Urothelium cell line (cell line): ENCODE measurements at places on chromosomes 13 and 19.
A peak's percentile ranks its signal among the peaks of the same experiment; 100 is the strongest.

- DNase-seq = no peak
These were observed 5.5 kb upstream of the METTL21C start for GRCh38 chr13:102700088-102701031.

GRCh38 chr13:20544201-20544923 is 18.7 kb upstream of the CRYL1 start:
- DNase-seq = no peak

DNA sequence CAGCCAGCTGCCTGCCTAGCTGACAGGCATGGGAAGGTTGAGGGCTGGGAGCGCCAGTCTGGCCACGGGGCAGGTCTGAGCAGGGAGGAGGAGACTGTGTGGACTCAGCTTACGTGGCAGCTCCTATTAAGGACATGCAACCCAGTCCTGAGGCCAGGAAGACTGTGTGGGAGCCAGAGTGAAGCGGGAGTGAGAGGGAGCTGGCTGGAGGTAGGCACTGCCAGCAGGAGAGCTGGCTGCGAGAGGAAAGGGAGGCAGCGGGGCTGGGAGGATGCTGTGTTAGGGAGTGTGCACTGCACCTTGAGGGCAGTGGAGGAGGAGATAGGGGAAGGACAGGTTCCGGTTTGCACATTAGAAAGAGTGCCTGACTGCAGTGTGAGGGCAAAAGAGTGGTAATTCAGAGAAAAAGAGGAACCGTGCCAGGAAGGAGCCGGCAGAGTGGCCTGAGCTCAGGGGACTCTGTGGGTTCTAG is 99.2 kb downstream of the SLC7A1 start:
- no peak for DNase-seq

- DNase-seq = peak; percentile 58
These were observed 6.3 kb downstream of the MAMSTR start for GRCh38 chr19:48713041-48713863.

GRCh38 chr13:24997367-24997967 is 98.5 kb upstream of the PABPC3 start:
- DNase-seq = no peak

DNA sequence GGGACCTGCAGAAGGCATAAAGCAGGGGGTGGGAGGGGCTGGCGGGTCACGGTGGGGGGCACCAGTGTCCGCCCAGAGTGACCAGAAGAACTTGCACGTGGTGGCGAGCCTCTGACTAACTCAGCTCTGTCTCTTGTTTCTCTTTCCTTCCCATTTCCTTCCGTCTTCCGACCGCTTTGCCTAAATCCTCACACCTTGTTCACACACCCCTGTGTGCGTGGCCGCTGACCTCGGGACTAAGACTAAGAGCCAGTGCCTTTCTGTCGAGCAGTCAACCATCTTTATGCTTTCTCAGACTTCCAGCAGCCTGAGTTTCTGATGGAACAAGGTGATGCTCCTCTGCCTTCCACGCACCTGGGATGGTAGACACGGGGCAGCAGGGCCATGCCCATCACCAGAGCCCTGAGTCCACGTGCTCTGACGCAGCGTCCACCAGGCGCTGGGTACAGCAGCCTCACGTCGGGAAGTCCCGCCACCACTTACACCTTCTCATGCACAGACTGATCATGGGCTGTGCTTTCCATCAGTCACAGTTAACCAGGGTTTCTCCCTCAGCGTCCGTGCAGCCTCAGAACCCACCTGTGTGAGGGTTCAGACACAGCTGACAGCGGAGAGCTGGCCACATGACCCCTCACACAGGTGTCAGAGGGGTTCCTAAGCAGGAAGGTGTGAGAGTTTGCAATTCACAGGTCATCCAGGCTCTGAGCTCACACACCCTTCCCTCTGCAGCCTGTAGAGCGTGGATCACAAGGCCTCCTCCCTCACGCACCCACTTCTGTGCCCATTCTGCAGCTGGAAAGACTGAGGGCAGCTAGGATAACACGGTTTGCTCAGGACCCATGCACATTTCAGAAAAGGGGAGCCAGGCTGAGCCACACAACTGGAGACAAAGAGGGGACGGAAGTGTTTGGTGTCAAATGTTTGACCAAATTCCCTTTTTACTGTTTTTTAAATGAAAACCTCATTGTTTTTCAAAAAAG is 90.7 kb upstream of the MCF2L start:
- no peak for DNase-seq

- DNase-seq = no peak
These were observed 8.8 kb downstream of the PPP1R13L start for GRCh38 chr19:45395821-45396617.

- no peak for DNase-seq
These were observed 23.2 kb downstream of the SH3GL1 start for GRCh38 chr19:4376991-4377781.

- DNase-seq = no peak
These were observed 3.2 kb downstream of the REXO1 start for GRCh38 chr19:1845125-1845515.

- DNase-seq = no peak
These were observed 528.7 kb downstream of the RFC3 start for GRCh38 chr13:34346626-34347025.

DNA sequence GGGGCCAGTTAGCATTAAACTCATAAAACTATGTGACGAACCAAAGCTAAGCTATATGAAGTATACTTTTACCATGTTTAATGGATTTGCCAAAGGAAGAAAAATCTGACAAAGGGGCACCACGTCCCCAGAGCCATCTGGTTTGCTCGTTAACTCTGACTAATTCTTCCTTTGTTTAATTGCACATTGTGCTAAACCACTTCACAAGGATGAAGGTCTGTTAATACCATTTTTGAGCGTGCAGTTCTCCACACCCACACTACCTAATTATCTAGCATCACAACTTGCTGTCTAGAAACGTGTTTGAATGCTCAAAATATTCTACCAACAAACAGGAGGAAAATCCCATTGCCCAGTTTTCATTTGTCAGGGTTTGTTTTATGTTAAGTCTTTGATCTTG is 74.8 kb downstream of the COL4A1 start:
- DNase-seq = no peak

GRCh38 chr13:89029062-89029461 is 1357.9 kb downstream of the SLITRK5 start:
- no peak for DNase-seq

DNA sequence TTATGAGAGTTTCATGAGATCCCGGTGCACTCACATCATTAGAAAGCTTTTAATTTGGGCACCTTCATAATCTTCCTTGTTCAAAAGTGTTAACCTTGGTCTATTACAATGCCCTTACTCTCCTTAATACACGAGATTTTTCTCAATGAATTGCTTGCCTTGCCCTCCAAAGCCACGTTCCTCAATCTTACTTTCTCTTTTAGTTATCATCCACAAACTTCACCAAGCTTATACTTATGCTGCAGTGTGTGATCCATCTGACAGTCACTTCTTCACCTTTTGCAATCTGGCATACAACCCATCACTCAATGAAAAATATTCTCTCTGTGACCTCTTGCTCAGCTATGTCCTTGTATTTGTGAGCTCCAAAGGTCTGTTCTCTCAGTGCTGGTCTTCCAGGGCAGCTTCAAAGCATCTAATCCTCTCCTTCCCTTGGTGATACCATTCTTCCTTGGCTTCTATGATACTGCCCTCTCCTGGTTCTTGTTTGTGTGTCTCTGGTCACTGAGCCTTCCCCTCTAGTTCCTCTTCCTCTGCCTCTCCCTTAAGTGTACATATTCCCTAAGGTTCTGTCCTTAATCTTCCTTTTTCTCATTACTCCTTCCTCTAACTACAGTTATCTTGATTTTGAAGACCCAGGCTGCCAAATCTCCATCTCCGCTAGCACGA is 202.2 kb upstream of the STARD13 start:
- peak; percentile 7 for DNase-seq

- DNase-seq = peak; percentile 38
These were observed 16.8 kb downstream of the MBD3L2B start for GRCh38 chr19:7004313-7004931.

DNA sequence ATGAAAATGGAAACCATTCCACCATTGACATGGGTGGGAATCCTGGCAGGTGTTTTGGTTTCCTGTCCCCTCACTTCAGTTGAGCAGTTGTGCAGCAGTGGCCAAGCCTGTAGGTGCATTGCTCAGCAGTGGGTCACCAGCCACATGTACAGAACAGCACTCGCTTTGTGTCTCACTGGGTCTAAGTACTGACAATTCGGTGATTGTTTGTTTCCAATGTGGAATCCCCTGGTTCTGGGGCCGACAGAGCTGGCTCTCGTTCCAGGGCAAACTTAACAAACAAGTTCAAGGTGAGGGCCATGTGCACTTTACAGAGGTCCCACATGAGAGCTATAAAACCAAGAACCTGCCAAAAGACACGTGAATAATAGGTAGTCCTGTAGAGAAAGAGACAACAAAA is 54.1 kb upstream of the SPATA13 start:
- no peak for DNase-seq

DNA sequence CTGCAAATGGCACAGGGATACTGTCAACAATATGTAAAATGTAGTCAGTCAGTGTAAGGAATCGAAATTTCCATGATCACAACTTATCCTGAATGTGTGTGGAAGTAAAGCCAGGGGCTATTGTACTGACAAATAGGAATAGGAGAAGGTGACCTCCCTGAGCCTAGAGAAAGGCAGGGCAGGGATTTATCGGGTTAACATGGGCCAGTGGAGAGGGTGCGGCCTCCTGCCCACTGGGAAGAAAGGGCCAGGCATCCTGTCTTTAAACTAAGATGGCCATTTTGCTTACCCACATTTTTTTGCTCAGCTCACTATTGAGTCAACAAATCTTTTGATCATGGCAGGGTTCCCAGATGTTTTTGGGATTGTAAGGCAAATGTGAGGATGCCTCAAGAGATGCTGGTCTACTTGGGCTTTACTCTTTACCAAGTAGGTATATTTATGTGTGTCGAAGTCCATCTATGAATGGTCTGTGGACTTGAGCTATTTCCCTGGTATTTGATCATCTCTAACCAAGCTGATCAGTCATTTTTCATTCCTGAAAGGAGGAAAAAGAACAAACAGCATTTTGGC is 116.6 kb upstream of the RNF113B start:
- DNase-seq = no peak

GRCh38 chr19:23913931-23914330 is 755 bp upstream of the ZNF726 start:
- no peak for DNase-seq

GRCh38 chr19:32866564-32867265 is 2.9 kb downstream of the SLC7A9 start:
- no peak for DNase-seq

DNA sequence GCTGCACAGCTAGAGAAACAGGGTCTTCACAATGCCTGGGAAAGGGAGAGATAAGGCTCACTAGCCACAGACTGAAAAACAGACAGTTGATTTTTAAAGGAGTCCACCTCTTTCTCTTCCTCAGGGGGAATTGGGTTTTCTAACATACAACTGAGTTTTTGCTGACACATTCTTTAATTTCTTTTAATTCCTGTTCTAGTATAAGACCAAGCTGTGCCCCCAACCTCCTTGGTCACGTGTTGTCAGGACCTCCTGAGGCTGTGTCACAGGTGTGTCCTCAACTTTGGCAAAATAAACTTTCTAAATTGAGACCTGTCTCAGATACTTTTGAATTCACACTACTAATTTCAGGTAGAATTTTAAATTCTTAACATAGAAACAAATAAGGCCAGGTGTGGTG is 12.1 kb upstream of the ZNF492 start:
- DNase-seq = no peak

DNA sequence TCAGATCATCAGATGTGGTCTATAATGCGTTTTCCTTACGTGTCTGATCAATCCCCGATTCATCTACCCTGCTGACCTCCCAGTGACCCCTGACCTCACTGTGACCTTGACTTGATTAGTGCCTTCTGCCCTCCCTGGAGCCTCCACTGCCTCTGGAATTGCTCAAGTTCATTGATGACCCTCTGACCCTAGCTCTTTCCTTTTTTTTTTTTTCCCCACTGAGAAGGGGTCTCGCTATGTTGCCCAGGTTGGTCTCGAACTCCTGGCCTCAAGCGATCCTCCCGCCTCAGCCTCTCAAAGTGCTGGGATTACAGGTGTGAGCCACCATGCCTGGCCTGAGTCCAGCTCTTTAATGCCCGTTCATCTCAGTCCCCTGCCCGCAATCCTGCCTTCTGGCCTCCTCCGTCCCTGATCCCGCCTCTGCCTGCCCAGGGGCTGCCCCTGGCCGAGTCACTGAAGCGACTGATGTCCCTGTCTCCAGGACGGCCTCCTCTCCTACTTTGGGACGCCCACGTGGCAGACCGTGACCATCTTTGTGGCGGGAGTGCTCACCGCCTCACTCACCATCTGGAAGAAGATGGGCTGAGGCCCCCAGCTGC is 4.0 kb upstream of the FTL start:
- no peak for DNase-seq

GRCh38 chr13:100344544-100344943 is 244.0 kb downstream of the GGACT start:
- DNase-seq = no peak

- DNase-seq = no peak
These were observed 48.6 kb downstream of the FAM124A start for GRCh38 chr13:51270623-51271415.

DNA sequence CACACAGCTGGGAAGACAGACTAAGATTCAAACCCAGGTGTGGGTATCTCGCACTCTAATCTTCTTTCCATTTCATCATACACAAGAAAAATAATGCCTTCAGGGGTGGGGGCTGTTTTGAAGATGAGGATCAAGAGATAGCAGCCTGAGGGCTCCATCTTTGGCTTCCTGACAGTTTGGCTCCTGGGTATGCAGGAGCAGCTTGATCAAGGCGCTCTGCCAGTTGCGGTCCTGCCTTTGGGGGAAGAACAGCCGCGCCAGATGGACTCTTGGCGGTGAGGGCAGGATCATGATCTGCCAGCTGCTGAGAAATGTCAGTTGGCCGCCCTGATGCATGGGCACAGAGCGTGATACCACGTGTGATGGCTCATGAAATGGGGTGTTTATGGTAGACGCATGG is 119.1 kb downstream of the IER2 start:
- DNase-seq = no peak
